Activated B cell treated with CpG ODN at 0.5 μM for 24 hours (primary cell): ENCODE measurements at places on chromosomes 7 and 10. TPM values are rescaled to one million over a fixed set of nuclear protein-coding genes. Genes with fewer than 3 reads are reported as not detected.
A peak's percentile ranks its signal among the peaks of the same experiment; 100 is the strongest.

DNA sequence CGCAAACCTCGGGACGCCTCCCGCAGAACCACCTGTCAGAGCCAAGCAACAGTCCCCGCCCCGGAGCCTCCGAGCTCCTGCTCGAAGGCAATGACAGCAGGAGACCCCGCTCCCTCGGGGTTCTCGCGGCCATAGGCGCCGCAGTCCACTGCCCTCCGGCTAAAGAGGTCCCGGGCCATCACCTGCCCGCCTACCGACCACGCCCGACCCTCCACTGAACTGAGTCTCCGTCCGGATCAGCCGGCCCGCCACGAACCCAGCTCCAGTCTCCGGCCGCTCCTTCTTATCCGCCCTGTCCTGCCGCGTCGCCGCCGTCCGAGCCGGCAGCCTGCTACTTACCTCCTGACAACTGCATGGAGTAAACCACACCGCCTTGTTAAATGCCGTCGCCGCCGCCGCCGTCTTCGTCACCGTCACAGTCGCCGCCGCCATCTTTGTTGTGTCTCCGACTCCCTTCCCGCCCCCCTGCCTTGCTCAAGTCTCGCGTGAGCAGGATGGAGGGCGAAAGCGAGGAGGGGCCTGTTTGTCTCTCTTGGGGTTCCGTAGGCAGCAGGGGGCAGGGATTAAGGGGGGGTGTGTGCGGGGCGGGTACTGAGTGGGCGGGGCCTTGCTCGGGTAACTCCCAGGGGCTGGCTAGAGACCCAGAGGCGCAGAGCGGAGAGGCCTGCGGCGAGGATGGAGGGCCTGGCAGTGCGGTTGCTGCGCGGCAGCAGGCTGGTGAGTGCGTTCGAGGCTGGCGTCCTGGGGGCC, at the start of the genes ACADSB and IKZF5:
ACADSB (plus strand) TSS at position 652 of the 750 bp plus-strand sequence; CDS start at position 676, 24 bp downstream.
IKZF5 (minus strand) TSS at position 441 of the 750 bp plus-strand sequence. CDS start 10,170 bp downstream, outside the sequence.
- DNase-seq, result peak; percentile 83

DNA sequence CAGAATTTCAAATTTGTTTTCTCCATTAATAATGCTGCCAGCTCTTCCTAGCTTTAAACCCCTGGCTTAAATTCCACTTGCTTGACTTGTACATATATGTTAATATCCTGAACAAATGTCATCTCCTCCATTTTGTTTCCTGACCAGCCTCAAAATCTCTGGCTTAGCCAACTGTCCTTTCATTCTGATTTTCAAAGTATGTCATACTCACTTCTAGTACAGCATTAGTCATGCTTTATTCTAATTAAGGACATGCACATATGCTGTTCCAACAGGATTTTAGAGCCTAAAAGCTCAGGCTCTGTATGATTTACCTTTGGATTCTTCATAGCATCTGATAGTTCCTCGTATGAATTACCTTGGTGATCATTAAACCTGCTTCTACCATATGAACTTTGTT, 158.3 kb downstream of the ZNF438 start:
- no peak for DNase-seq

GRCh38 chr7:46537191-46537905, 616.3 kb upstream of the IGFBP3 start:
- DNase-seq, result no peak

DNA sequence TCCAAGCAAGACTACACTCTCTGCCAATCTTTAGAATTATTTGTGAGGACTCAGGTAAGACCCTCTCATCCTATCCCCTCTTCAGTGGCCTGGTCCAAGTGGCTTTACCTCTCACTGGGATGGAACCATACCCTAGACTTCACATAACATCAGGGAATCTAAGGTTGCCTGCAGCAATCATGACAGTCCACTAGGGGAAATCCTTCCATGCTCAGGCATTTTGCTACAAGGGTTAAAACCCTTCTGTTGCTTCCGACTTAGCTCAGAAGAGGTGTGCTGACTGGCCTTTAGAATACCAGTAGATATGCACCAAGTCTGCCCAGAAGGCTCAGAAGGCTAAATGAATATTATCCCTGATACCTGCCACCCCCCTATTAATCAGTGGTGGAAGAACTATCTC, 24.9 kb upstream of the NPS start:
- DNase-seq, result no peak

DNA sequence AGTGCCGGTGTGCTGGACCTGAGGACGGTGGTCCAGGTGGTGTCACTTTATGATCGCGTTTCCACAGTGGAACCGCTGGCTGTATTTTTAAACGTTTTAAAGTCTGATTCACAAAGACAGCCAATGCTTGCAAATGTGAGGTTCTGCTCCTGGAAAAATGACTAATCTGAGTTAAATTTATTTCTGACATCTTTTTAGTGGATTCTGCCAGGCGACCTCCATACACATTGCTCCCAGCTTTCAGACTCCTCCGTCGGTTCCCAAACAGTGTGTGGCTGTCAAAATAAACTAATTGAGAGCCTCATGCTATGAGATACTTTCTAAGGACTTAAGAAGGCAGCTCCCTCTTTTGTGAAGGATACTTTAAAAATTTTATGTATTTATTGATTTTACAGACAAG, 12.7 kb upstream of the TTYH3 start:
- DNase-seq, result no peak

DNA sequence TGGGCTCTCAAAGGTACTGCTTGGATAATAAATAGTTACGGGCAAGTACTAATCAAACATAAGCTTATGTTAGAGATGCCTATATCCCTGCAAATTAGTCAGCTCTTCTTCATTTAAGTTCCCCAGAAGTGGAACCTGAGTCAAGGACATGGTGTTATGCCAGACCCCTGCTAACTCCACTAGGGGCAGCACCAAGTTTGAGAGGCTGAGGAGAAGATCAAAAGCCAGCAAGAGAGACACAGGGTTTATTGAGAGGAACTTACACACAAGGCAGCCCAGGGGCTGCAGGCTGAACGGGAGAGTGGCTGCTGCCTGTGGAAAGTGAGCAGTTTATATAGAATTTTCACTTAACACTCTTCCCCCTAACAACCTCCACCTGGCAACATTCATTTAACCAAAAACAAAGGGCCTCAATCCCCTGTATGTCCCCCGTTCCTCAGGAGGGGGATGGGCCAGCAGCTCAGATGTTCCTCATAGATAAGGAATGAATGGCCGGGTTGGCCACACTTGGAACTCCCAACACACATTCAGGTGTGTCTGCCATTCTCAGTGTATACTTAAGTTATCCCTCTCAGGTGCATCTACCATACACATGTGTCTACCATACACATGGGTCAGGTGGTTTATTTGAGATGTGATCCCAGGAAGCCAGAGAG, 62.6 kb upstream of the GHITM start:
- no peak for DNase-seq

DNA sequence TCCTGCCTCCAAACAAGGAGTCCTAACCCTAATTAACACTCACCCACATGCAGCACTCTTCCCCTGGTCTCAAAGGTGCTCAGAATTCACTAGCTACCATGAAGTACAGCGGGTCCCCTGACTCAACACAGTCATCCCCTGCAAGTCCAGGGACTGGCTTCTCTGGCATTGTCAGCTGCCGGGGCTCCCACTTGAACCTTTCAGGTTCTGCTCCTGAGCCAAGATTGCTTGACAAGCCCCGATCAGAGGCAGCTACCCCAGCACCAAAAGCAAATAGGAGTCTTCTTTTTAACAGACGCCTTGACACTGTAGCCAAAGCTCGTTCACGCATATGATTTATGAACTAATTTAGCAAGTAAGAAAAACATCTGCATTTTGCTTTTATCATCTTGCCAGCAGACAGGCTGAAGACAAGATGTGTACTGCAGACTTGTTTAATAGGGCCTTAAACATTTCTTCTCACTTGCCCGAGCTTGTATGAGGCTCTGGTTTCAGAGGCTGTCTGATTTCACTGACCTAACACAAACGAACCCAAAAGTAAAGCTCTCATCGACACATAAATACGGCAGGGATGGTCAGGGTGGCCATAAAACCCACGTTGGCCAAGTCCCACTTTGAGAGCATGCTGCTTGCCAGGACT, 67.6 kb upstream of the ADAM12 start:
- no peak for DNase-seq

DNA sequence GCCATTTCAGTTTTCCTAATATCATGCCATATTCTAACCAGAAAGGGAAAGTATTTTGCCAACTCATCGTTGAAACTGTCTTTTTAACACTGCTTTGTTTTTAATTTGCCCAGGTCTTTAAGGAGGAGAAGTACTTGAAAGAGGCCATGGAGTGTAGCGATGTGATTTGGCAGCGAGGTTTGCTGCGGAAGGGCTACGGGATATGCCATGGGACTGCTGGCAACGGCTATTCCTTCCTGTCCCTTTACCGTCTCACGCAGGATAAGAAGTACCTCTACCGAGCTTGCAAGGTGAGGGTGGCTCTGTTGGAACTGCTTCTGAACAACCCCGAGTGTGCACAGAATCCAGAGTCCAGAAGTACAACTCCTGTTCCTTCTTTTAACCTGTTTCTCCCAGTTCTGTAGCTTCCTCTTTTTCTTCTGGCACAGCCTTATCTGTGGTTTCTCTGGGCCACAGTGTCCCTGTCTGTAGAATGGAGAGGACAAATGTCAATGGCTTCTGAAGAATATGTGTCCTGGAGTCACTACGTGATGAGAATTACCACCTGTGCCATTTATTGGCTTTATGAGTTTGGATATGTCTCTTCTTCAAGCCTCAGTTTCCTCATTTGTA, 60.1 kb downstream of the LANCL2 start:
- DNase-seq, result no peak

ANKRD30A gene
- not detected in 2 replicates for total RNA-seq

FBH1 gene
- 65.5 and 68.7 TPM in 2 replicates for total RNA-seq

DNA sequence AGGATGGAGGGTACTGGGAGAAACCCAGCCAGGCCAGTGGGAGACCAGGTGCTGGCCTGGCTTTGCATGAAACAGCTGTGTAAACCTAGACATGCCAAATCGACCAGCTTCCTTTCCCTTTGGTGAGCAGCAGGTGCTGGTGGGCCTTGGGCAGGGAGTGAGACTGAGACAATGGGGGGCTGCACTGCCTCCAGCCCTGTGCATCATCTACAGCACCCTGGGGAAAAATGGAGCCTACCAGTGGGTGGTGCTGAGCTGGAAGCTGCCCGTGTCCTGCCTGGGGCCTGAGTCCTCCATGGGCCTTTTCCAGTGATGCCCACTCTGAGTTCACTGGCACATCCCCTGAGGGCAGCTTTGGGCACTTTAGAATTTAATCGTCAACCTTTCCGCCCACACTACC, 19.2 kb upstream of the DDC start:
- DNase-seq, result no peak

CYP3A4 gene
- not detected in 2 replicates for total RNA-seq

GRCh38 chr7:3579638-3580219, 278.7 kb downstream of the SDK1 start:
- DNase-seq, result no peak

LRMDA gene
- total RNA-seq, result not detected in 2 replicates

ATOH7 gene
- not detected in 2 replicates for total RNA-seq
